Stimulated activated CD8-positive, alpha-beta memory T cell treated with anti-CD3 and anti-CD28 coated beads, Interleukin-7, amount 100 ng/mL, for 1 hour (primary cell): ENCODE measurements at places on chromosomes 6 and 20.

DNA sequence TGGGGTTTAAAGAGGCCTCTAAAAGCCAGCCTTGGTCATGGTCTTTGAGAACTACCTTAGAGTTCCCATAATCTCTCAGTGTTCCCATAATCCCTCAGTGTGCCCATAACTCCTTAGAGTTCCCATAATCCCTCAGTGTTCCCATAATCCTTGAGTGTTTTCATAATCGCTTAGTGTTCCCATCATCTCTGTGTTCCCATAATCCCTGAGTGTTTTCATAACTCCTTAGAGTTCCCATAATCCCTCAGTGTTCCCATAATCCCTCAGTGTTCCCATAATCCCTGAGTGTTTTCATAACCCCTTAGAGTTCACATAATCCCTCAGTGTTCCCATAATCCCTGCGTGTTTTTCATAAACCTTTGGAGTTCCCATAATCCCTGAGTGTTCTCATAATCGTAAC lies 199.2 kb downstream of the QKI start:
- DNase-seq = no peak

DNA sequence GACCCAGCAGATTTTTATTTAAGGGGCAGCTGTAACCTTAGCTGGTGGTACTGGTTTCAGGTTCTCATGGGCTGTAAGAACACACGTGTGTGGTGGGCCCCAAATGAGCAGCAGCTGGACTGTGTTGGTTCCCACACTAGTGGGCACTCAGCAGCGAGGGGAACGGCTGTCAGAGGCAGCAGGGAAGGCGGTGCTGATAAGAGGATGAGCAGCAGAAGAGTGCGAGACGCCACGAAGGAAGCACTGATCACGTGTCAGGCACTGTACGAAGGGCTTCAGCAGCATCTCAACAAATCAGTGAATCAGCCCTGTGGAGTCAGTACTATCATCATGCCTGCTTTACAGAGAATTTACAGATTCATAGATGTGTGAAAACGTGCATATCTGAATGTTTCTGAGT lies 41.0 kb upstream of the EMILIN3 start:
- DNase-seq = no peak

- DNase-seq = peak; percentile 39
Measured at GRCh38 chr20:62010551-62011402, 54.9 kb downstream of the TAF4 start.

- no peak for DNase-seq
Measured at GRCh38 chr20:21575981-21576740, 62.3 kb upstream of the NKX2-2 start.

- no peak for DNase-seq
Measured at GRCh38 chr6:89736893-89737292, 82.7 kb downstream of the MDN1 start.

DNA sequence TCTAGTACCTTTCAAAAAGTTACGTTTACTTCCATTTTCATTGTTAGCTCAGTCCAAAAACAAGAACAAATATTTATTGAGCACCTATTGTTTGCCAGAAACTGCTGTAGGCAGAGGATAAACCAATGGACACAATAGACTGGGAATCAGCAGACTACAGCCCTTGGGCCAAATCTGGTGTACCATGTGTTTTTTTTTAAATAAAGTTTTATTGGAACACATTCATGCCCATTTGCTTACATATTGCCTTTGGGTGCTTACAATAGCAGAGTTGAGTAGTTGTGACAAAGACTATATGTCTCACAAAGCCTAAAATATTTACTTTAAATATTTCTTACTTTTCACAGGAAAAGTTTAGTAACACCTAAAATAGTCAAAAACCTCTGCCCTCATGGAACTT lies 216.1 kb downstream of the COL9A1 start:
- no peak for DNase-seq

- no peak for DNase-seq
Measured at GRCh38 chr6:25010176-25010575, 74.4 kb upstream of the RIPOR2 start.

DNA sequence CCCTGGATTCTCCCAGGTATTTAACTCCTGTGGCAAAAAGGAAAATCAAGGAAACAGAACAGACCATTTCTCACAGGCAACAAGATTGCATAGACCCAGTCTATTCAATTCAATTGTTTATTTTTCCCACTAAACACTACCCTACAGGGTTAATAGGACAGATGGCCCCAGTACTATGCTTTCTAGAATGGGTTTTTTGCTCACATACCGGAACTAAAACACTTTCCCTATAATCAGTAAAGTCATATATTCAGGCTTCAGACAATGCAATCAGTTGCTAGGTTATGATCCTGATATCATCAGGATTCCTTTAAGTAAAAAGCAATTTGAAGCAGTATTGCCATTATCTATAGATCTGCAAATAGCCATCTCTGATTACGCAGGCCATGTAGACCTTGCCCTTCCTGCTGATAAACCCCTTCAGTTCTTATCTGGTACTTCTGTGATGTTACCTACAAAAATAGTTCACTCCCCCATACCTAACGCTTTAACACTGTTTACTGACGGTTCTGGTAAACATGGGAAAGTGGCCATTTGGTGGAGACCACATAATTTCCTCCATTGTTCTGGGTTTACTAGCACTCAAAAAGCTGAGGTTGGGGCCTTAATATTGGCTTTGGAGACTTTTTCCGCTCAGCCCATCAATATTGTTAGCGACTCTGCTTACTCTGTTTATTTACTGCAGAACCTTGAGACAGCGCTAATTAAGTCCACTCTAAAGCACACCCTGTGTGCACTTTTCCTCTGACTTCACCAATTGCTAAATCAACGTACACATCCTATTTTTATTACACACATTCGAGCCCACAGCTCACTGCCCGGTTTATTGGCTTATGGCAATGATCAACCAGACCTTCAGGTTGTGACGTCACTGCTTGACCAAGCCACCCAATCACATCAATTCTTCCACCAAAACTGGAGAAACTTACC lies 666.0 kb downstream of the PHF3 start:
- DNase-seq = no peak
